CD4-positive, alpha-beta T cell treated with Interleukin-1 beta for 1 hour (primary cell): ENCODE measurements at places on chromosomes 1 and 21.
A peak's percentile ranks its signal among the peaks of the same experiment; 100 is the strongest.

DNA sequence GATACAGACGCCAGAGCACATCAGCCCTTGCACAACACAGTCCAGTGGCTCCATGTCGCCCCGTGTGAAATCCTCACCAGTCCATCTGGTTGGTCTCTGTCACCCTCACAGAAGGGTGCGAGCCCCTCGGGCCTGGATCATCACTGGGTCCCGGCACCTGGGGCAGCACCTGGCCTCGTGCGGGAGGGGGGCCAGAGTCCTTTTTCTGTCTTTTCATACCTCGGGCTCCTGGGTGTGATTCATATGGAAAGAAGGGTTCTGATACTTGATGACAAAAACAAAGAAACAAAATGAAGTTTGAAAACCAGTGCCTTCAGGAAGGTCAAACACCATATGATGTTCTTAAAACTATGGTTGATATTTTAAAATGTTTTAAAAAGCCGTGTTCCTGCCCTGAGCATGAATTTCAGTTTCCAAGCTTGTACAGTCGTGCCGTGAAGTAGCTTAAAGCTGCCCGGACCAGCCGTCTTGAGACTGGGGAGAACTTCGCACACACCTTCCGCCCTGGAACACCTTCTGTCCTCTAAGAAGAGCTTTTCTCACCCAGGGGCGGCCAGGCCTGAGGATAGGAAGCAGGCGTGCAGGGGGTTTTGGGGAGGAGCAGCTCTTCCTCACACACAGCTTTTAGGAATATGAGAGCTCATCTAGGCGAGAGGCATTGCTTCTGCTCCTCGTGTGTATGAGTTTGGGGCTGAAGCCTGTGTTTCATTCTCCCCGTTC, 35.2 kb downstream of the SLC37A1 start:
- no peak for DNase-seq

DNA sequence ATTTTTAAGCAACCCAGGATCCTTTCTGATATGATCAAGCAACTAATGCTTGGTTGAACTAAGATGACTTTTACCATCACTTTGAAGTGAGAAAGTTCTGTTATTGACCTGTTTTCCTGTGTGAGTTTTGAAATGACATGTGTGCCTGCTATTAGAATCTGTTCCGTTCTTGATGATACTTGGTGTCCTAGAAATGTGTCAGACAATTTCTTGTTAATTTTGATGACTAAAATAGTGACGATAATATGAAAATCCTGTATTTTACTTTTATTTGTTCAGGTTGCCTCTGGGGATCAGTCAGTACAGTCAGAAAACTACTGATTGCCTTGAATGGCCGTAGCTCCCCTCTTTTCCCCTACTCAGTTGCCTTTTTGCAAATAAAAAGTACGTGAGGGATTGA, 228.0 kb downstream of the RYR2 start:
- DNase-seq = no peak

DNA sequence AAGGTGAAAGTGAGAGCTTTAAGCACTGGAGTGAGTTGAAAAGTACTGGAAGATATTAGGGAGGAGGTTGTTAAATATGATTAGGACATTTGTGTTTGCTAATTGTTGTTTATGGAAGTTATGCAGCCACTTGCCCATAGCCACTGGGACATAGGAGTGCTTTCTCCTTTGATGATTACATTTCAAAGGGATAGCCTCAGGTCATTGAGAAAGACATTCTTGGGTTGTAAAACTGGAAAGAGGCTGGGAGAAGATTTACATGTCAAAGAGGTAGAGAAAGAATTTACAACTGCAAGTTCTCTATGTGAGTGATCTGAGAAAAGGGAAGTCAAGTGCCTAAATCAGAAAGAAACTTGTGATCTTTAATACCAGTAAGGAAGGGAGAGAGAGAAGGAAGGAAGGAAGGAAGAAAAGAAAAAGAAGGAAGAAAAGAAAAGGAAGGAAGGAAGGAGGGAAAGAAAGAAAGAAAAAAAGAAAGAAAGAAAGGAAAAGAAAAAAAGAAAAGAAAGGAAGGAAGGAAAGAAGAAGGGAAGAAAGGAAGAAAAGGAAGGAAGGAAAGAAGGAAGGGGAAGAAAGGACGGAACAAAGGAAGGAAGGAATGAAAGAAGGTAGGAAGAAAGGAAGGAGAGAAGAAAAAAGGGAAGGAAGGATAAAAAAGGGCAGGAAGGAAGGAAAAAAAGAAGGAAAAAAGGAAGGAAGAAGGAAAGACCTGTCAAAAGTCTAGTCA, 284.6 kb upstream of the DPYD start:
- DNase-seq = no peak

GRCh38 chr1:28127617-28128257, 39.3 kb upstream of the EYA3 start:
- no peak for DNase-seq

DNA sequence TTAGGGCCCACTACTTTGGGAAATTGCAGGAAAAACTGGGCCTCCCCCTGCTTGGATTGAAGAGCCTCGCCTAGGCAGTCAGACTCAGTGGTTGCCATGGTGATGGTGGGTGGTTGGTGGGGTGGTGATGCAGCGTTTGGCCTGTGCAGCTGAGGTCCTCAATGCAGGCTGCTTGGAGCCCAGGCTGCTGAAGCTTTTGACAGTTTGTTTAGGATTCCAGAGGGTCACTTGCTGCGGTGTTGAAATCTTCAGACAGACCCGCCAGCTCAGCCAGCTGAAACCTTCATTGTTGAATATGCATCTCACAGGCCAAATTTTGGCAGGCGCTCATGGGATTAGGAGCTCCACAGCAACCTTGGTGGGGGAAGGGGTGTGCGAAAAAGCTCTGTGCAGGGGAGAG, 67.9 kb downstream of the CACNA1E start:
- DNase-seq = no peak

- no peak for DNase-seq
These were observed 36.9 kb upstream of the FNBP1L start for GRCh38 chr1:93411000-93411399.

DNA sequence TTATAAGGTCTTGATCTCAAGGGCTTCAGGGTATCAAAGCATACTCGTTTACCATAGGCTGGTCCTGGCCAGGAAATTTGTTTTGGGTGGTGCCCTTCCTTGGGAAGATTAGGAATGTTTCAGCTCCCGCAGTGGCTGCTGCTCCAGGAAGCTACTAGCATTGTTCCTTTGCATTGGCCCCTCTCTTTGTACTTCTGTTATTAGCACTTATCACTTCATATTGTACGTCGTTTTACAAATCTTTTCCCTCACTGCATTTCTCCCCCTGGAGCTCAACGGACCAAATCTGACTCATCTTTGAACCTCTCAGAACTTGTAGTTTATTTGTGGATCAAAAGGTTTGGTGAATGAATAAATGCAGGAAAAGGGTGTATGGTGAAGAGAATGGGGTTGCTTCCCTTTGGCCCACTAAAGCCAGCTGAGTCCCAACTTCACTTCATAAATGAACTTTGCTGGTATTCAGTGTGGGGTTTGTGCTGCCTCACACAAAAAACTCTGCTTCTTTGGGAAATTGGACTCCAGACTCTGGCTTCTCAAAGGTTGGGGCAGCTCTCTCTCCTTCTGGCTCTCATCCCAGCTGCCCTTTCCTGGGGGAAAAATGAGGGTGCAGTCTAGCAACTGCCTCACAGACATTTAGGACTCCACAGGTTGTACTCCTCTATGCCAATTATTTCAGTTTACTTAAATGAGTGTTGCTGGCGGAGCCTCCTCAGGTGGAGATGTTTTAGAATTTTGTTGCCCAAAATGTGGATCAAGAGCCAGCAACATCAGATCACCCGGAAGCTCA, 5.9 kb downstream of the GNAT2 start:
- DNase-seq = no peak

GRCh38 chr1:79848316-79848715, 841.8 kb upstream of the ADGRL4 start:
- DNase-seq = no peak

DNA sequence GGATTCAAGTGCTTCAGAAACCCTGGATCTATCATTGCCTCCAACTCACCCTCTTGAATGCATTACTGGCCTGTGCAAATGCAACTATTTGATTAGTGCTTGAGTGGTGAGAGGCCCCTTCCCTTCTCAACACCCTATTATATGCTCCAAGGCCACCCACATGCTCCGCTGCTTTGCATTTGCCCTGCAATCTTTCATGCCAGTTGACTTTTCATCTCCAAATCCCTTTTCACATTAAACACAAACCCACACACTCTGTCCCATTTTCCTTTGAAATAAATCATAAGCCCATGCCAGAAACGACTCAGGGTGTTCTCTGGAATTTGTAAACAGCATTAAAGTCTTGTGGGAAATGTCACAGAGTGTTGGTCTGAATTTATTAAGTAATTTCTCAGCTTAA, 78.9 kb upstream of the CTTNBP2NL start:
- no peak for DNase-seq

DNA sequence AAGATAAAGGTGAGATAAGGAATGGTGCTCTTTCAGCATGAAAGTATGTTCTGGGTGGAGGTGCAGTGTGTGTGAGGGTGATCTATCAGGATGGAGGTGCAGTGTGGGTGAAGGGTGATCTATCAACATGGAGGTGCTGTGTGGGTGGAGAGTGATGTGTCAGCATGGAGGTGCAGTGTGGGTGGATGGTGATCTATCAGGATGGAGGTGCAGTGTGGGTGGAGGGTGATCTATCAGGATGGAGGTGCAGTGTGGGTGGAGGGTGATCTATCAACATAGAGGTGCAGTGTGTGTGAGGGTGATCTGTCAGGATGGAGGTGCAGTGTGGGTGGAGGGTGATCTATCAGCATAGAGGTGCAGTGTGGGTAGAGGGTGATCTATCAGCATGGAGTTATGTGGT, 12.3 kb upstream of the MAP10 start:
- no peak for DNase-seq

- DNase-seq = no peak
These were observed 153.5 kb downstream of the RERE start for GRCh38 chr1:8663915-8664329.

GRCh38 chr1:153746174-153746573, 18.3 kb downstream of the INTS3 start:
- no peak for DNase-seq

DNA sequence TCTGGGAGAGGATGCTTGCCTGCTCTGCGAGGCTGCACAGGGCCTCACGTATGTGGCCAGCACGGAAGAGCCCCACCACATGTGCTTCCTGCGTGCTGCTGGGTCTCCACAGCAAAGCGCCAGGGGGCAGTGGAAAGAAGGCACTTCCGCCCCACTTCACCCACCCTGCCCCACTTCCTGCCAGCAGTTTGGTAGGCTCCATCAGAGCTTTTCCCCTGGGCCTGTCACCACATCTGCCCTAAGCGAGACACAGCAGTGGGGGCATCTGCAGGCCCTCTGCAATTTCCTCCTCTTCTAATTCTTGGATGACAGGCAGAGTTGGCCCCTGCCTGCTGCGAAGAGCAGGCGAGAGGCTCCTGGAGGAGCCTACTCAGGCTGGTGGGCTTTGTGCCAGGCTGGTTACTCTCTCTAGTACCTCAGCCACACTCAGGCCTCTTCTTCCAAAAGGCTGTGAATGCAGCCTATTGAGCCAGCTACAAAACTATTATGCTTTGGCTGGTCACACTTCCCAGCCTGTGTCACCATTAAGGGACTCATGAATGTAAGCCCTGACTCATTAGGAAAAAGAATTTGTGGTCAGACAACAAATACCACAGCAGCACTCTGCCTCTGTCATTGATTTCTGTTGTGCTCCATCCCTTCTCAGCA, 25.0 kb downstream of the CD244 start:
- peak; percentile 87 for DNase-seq

GRCh38 chr21:39348040-39348354, 891 bp downstream of the HMGN1 start:
- DNase-seq = no peak

GRCh38 chr1:198205016-198205684, 48.4 kb downstream of the NEK7 start:
- DNase-seq = no peak

GRCh38 chr1:59730302-59730701, 84.4 kb upstream of the HOOK1 start:
- DNase-seq = no peak

GRCh38 chr1:56199956-56200355, 379.4 kb downstream of the PLPP3 start:
- no peak for DNase-seq

DNA sequence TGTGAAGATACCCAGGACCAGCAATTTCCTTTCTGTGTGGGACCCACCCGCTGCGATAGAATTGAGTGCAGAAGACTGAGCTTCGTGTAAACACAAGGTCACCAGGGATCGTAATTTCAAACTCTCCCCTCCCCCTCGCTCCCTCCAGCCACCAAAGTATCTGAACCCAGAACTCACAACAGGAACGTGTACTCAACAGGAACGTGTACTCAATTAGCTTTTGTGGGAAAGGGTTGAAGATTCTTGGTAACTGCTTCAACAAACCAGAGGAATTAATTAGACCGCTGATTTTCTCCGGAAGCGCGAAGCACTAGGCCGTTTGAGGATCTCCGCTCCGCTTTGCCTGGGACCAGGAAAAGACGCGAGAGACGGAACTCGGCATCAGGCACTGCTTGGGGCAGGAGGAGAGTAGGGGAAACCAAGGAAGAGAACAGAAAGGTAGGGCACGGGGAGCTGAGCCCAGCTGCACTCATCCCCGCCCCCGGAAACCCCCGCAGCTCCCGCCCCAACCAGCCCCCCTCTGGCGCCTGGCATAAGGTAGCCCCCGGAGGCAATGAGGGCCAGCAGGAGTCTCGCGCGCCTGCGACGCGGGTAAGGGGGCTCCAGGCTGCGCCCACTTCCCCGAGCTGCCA, 453 bp downstream of the DRAM2 start:
- peak; percentile 56 for DNase-seq

GRCh38 chr1:182207300-182207699, 145.8 kb upstream of the ZNF648 start:
- DNase-seq = no peak

DNA sequence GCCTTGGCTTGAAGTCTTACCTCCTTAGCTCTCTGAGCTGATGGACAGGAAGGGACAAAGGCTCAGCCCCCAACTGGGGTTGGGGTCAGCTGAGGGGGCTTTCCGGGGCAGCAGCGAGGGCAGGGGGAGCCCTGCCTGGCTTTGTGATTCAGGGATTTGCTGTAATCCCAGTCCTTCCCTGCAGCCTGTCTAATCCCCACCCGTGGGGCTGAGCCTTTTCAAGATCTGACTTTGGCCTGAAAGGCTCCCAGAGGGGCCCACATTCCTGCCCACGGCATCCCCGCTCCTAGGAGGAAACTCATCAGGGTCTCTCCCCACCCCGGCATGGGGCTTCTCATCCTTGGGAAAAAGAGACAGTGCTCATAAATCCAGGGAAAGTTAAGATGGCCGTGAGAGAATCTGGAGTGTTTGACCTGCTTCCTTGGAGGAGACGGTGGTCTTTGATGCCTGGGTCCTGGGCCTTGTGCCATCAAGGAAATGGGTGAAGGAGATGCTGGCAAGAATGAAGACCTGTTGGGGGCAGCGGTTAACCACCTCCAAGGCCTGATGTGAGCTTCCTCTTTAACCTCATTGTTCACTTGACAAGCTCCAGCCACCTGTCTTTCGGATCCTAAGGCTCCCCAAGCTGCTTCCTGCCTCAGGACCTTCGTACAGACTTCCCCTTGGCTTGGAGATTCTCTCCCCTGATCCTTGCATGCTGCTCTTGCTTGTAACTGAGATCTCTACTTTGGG, 83.1 kb upstream of the WNT4 start:
- no peak for DNase-seq

GRCh38 chr1:85553416-85554335, 26.9 kb upstream of the CCN1 start:
- no peak for DNase-seq

GRCh38 chr1:43484367-43484766, 30.6 kb upstream of the HYI start:
- no peak for DNase-seq

GRCh38 chr1:112855152-112855828, 100.7 kb downstream of the SLC16A1 start:
- no peak for DNase-seq
